Mesendoderm (in vitro differentiated cells): ENCODE measurements at places on chromosomes 4 and X.
A peak's percentile ranks its signal among the peaks of the same experiment; 100 is the strongest.

DNA sequence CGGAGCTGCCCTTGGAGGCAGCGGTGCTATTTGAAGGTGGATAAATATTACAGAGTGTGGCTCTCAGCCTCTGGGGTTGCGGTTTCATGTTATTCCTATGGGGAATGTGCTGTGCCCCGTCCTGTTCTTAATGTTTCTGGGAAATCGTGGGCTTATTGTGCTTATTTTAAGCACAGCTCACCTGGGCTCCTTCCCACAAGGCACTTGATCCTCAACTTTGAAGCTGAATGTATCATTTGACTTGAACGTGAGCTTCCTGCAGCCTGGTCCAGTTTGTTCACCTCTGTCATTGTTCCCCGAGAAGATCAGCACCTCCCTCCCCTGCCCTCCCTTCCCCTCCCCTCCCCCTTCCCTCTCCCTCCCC, 3.9 kb downstream of the SORCS2 start:
- no peak for DNase-seq

DNA sequence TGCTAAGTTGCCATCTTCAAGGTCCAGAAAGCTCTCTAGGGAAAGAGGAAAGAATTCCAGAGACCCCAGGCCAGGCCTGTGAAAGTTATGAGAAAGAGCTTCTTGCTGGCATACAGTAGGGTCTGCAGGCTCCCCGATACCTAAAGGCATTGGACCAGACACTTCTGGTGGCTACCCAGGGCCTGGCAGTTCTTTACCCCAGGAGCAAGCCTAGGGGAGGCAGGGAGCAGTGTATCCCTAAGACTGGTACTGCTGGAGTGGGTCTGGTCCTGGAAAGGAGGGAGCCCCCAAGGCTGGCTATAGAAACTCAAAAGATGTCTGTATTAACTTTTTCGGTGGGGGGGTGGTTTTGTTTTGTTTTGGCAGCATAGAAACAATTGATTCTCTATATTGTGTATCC, 19.8 kb upstream of the FAM193A start:
- no peak for DNase-seq

DNA sequence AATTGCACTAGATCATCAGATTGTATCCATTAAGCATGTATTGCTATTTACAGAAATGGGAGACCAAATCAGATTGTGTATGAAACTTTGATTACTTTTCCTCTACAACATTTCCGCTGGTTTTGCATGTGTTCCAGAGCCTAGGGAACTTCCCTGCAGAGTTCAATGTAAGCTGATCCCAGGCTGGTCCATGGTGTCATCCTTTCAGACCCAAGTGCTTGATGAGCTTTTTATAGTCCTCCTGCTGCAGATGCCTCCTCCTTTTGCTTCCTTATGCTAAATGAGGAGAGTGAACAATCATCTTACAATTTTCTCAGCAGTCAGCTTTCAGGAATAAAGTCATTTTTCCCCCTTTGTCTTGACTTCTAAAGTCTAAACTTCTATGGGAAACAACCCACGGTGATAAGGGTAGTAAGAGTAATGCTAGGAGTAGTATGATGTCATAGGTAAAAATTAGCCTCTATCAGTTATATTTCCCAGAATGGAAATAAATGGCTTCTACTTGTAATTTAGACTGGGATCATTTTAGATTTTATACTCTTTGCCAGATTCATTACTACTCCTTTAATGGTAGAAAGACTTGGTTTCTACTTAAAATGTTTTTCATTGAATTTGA, 55.1 kb upstream of the SLC4A4 start:
- DNase-seq: no peak

DNA sequence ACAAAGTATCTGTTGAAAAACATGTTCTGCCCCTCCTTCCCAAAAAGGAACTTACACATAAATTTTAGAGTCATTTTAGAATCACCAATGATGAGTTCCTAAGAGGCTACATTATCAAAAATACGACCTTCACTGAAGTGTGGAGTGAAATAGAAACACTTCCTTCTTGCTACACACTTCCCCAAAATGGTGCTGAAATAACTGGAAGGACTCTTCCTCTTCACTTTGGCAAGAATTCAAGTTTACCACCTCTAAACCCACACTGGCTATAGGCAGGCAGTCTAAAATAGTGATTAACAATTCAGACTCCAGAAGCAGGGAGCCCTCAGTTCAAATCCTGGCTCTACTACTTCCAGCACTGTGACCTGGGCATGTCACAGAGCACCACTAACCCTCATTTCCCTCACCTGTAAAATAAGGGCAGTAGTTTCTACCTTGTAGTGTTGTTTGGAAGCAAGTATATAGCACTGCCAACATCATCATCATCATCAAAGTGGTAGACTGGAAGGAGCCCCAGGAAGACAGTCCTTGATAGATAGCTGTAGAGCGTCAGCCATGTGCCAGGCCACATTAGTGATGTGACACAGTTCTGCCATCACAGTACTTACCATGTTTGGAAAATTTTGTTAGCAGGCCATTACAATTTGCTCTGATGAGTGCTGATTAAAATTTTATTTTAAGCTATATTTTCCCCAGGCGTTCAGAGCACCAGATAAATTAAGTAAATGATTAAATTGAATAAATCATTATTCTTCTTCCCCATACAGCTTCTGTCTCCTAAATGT, 103.3 kb downstream of the PARM1 start:
- no peak for DNase-seq

- DNase-seq: peak; percentile 60
Observed at GRCh38 chr4:6480534-6481088, 8.2 kb upstream of the PPP2R2C start.

DNA sequence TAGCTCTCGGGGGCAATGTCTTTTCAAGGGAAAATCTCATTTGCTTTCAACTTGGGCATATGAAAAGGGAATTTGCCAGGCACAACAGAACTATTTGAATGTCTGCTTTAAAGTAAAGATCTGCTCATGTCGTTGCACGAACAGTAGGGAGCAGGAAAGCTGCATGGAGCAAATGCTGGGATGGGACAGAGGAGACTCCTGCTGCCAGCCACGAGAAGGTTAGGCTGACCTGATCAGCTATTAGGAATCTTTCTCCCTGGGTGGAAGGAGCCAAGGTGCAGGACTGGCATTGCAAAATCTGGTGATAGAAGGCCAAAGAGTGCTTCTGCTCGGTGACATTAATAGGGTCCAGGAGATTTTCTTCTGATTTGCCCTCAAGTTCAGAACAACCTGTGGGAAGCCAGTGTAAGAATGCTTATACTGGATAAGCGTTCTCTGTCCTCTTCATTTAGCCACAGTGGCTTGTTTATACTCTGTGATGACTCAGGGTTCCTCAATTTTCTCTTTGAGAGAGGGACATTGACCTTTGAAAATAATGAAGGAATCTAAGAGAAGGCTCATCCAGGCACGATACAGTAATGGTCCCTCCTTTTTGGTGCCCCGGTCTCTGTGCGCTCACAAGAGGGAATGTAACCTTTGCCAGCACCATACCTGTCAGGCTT, 22.9 kb downstream of the FHL1 start:
- DNase-seq: peak; percentile 46

- DNase-seq: no peak
Observed at GRCh38 chrX:133660281-133660680, 245.0 kb upstream of the GPC4 start.

DNA sequence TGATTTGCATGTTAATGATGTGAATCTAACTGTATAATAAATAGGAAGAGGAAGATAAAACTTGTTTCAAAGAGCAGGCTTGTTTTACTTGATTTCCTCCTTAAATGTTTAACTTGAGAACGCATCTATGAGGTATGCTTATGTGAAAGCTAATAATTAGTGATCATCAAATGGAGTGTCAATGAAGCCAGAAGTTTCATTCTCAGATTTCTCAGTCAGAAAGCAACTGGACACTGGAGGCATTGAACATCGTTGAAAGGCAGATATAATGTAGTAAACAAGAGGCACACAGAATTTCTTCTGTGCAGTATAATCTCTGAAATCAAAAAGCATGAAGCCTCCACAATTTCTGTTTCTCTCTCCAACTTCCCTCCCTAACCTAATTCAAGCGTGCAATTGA, 672.9 kb downstream of the ADGRL3 start:
- DNase-seq: no peak

DNA sequence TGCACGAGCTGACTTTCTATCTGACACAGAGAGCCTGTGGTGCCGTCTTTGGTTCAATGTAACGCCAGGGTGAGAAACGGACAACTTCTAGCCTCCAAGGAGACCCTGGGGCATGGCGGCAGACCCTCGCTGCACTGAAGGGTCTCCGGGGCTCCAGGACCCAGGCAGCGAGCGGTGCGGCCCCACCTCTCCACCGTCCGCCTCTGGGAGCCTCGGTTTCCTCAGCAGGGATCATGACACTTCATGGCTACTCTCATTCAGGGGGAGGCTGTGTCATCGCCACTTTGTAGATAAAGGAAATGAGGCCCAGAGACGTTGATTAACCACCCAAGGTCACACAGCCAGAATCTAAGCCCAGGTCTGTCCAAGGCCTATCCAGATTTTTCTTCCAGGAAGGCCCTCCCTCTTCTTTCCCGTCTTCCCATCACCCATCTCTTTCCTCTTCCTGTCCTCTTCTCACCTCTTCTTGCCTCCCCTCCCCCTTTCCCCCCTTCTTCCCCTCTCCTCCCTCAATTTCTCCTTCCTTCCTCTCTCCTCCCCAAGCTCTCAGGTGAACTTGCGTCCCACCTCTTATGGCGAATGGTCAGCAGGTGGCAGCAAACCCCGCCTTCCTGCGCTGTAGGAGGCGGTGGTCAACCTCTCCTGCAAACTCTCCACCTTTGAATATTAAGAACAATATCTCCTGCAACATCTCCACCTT, 69.3 kb upstream of the HMX1 start:
- DNase-seq: peak; percentile 64

- DNase-seq: no peak
Observed at GRCh38 chrX:47158131-47158530, 13.1 kb downstream of the RBM10 start.

GRCh38 chr4:57554556-57555092, 444.4 kb upstream of the IGFBP7 start:
- no peak for DNase-seq

DNA sequence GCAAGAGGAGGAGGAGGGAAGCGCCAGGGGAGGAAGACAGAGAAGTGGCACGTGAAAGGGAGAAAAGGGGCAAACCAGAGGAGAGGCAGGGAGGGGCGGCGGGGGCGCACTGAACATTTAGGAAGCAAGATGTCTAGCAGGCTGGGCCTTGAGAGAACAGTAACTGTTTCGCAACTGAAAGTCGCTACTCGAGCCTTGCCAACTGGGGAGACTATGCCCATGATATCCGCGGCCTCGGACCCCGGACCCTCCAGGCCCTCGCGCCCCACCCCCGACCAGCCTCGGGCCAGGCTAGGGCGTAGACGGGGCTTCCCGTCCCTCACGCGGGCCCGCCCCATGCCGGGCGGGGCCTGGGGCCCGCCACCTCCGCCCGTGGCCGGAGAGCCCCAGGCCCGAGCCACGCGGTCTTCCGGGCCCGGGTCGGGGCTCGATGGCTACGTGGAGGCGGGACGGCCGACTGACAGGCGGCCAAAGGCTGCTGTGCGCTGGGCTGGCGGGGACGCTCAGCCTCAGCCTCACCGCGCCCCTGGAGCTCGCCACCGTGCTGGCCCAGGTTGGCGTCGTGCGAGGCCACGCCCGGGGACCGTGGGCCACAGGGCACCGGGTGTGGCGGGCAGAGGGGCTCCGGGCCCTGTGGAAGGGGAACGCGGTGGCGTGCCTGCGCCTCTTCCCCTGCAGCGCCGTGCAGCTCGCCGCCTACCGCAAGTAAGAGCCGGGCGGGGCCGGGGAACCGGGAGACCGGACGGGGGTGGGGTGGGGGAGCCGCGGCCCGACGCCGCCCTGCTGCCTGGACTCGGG, at the start of gene SLC25A43:
Gene SLC25A43, plus strand, starts transcription at position 363 of the 798 bp plus-strand sequence. Its CDS starts 68 bp downstream, at position 431.
- DNase-seq: peak; percentile 37

DNA sequence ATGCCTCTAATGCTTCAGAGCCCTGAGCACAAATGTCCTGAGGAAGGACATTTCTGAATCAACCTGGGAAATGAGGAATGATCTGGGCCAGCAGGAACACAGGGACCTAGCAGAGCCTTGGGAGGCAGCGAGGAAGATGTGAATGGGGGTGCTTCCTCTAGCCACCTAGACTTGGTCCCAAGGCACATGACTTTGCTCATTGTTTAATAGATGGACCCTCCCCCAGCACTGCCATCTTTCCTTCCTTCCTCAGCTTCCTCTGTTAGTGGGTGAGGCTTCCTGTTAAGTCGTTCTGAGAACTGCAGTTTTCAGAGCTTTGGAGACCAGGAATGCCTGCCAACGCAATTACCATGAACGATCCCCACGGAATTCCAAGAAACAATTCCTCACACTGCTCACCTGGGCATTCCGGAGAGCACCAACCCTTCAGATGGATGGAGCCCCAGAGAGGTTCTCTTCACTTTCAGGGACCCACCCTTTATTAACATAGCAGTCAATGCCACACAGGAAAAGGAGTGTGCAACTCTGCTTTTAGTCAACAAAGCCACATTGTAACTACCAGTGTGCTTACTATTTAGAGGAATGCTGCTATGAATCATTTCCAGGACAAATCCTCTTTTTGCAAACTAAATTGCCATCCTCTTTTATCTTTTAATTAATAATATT, 48.5 kb upstream of the STIM2 start:
- DNase-seq: no peak

DNA sequence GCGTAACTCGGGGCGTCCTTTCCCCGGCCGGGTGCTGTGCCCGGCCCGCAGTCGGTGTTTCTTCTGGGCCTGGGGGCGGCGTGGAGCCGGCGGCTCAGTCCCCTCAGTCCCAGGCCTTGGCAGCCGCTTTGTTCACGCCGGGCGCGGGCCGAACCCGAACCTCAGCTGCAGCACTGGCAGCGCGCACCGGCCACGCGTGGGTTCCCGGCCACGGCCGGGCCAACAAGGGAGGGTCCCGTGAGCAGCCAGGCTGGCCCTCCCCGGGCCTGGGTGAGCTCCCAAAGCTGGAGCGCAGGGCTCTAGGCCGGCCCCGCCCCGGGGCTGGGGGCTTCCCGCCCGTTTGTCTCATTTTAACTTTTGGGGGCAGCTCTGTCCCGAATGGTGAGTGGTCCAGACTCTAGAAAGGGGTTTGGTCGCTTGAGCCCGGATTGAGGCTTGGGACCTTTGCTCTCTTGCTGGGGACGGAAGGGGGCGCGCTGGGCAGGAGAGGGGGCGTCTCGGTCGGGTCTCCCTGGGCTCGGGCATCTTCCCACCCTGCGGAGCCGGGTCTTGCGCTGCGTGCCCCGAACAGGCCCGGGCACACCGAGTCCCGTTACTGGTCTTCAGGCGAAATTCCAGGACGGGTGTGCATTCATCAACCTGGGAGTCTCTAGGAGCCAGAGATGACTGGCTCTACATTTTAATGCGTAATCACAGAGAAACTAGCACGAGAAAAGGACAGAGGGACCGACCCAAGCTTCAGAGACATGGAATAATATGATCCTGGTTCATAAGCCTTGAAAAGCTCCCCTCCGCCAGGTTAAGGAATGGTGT, 177.1 kb downstream of the CBR4 start:
- DNase-seq: peak; percentile 71

- DNase-seq: peak; percentile 73
Observed at GRCh38 chrX:107766470-107767150, 9.0 kb downstream of the TSC22D3 start.

GRCh38 chrX:1231850-1232465, 19.5 kb upstream of the CRLF2 start:
- DNase-seq: no peak
